ENCODE measurements at places on chromosomes 5 and 9. TPM values are rescaled to one million over a fixed set of nuclear protein-coding genes. Genes with fewer than 3 reads are reported as not detected.
A peak's percentile ranks its signal among the peaks of the same experiment; 100 is the strongest.

DNA sequence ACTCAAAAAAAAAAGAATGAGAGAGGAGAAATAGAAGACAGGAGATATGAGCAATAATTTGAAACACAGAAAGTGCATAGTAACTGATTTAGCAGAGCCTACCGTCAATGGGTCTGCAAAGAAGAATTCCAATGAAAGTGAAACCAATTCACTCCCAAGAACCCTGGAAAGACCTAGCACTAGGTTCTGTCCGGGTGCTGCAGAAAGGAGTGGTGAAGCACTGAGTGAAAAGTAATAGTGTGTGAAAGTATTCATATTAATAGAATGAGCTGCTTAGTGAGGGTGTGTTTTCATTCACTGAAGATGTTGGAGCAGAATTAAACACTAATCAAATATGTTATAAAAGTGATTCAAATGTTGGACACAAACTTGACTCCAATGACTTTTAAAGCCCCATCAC lies 51.3 kb upstream of the SLC30A5 start:
- H3K36me3 ChIP-seq: no peaks in the 10 kb centered on the region
- H3K4me3 ChIP-seq: no peak overlapping the region
- H3K27me3 ChIP-seq: peaks cover 4% of the 10 kb centered on the region
- no peak overlapping the region for H3K27ac ChIP-seq

DNA sequence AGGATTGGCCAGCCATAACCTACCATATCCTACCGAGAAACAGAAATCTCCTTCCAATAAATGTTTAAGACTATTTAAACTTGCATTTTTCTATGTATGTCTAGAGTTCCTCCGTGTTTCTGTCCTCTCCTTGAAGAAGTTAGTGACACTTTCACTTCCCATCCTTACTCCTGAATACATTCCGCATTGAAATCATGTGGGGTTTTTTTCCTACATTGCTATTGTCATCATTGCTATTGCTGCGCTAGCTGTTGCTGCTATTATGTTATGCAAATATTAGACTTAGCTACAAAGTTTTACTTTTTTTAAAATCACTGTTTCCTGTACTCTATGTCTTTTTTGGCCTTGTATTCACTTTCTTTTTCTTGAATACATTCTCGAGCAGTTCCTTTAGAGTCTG lies 83.3 kb upstream of the NEK6 start:
- no peak overlapping the region for H3K4me3 ChIP-seq
- H3K27ac ChIP-seq: no peak overlapping the region
- H3K36me3 ChIP-seq: peaks cover 5% of the 10 kb centered on the region
- H3K4me1 ChIP-seq: no peaks in the 10 kb centered on the region
- peaks cover 35% of the 10 kb centered on the region for H3K27me3 ChIP-seq

DNA sequence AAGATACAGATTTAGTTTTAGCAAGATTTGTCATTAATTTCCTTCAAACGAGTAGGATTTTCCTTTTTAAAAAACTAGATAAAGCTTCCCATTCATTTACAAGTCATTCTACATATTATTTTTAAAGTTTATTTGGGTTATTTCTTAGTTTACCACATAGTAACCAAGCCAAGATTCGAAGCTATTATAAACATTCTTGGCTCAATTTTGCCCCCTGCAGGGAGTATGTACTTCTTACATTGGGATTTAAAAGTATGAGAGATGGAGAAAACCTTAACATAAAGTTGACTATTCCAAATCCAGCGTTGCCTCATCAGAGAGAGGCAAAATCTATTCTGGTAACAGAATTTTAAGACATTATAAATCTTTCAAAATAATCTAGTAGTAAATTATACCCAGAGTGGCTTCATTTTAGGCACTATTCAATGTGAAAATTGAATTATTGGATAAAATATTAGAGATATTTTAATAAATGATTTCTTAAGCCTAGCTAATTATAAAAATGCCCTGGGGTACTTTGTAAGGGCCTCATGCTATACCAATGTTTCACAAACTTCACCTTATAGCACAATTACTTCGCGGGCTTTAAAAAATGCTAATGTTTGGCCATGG lies 39.1 kb downstream of the FBN2 start:
- no peak overlapping the region for H3K4me3 ChIP-seq
- no peak overlapping the region for H3K27ac ChIP-seq
- peaks cover 15% of the 10 kb centered on the region for H3K4me1 ChIP-seq
- H3K36me3 ChIP-seq: peaks cover 23% of the 10 kb centered on the region
- H3K27me3 ChIP-seq: peaks cover 3% of the 10 kb centered on the region
- DNase-seq: peak; percentile 48

Gene OBP2B
- not detected for total RNA-seq

GRCh38 chr9:72984991-72985390 lies 32.1 kb upstream of the ALDH1A1 start:
- no peak for DNase-seq
- no peaks in the 10 kb centered on the region for H3K27me3 ChIP-seq
- H3K4me1 ChIP-seq: peaks cover 80% of the 10 kb centered on the region
- H3K27ac ChIP-seq: peak overlapping the region; percentile 88
- H3K4me3 ChIP-seq: no peak overlapping the region

DNA sequence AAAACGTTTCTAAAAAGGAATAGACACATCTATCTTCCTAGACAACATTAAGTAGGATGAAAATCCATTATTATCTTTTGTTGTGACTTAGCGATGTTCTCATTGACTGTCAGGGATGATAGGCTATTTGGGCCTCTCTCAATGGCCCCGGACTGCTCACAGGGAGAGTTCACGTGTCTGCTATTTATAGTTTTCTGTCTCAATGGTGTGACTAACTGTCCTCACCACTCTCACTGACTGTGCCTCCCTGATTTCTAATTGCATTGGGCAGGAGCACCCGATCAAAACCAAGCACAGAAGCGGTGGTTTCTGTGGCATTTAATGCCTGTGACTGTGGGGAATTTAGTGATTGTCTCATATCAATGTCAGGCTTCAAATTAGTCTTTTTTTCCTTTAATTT lies 286.7 kb upstream of the KLF9 start:
- no peak for DNase-seq
- H3K4me1 ChIP-seq: no peaks in the 10 kb centered on the region
- no peak overlapping the region for H3K4me3 ChIP-seq
- no peak overlapping the region for H3K27ac ChIP-seq

- peaks cover 5% of the 10 kb centered on the region for H3K36me3 ChIP-seq
- H3K27me3 ChIP-seq: no peaks in the 10 kb centered on the region
- H3K4me1 ChIP-seq: peaks cover 49% of the 10 kb centered on the region
Measured at GRCh38 chr5:142015781-142016533, 3.1 kb upstream of the GNPDA1 start.

Gene IRGM
- total RNA-seq: not detected

Gene KLF4
- 3.3 TPM for total RNA-seq

Gene ADAMTSL2
- not detected for total RNA-seq

GRCh38 chr5:133881576-133882388 lies 86.6 kb downstream of the C5orf15 start:
- peaks cover 43% of the 10 kb centered on the region for H3K27me3 ChIP-seq
- no peaks in the 10 kb centered on the region for H3K4me1 ChIP-seq
- no peaks in the 10 kb centered on the region for H3K36me3 ChIP-seq

DNA sequence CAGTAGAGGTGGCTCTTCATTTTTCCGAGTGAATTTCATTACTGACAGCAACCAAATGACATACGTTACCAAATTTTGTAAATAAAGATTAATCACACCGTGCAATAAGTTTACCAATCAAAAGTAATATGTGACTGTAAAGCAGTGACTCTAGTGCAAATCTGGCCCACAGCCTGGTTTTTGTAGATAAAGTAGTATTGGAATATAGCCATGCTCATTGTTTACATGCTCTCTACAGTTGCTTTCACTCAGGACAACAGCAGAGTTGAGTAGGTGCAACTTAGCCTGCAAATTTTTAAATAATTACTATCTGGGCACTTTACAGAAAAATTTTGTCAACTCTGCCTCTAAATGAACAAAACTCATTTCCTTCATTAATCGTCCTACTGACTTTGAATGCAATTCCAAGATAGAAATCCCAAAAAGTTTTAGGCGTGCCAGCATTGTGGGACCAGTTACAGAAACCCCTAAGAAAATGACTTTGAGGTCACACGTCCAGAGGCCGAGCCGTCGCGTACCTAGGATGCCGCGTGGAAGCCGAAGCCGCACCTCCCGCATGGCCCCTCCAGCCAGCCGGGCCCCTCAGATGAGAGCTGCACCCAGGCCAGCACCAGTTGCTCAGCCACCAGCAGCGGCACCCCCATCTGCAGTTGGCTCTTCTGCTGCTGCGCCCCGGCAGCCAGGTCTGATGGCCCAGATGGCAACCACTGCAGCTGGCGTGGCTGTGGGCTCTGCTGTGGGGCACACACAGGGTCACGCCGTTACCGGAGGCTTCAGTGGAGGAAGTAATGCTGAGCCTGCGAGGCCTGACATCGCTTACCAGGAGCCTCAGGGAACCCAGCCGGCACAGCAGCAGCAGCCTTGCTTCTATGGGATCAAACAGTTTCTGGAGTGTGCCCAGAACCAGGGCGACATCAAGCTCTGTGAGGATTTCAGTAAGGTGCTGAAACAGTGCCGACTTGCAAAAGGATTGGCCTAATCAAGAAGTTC lies 180.7 kb upstream of the TLE4 start:
- H3K4me3 ChIP-seq: no peak overlapping the region
- no peaks in the 10 kb centered on the region for H3K27me3 ChIP-seq
- no peak for DNase-seq
- H3K27ac ChIP-seq: no peak overlapping the region
- H3K4me1 ChIP-seq: peaks cover 24% of the 10 kb centered on the region

Gene AFF4
- 81.1 TPM for total RNA-seq

GRCh38 chr5:95727764-95728191 lies 3.4 kb upstream of the RHOBTB3 start:
- H3K4me1 ChIP-seq: peaks cover 81% of the 10 kb centered on the region
- H3K4me3 ChIP-seq: no peak overlapping the region
- H3K27me3 ChIP-seq: peaks cover 2% of the 10 kb centered on the region
- peaks cover 10% of the 10 kb centered on the region for H3K36me3 ChIP-seq
- H3K27ac ChIP-seq: no peak overlapping the region
- DNase-seq: no peak

DNA sequence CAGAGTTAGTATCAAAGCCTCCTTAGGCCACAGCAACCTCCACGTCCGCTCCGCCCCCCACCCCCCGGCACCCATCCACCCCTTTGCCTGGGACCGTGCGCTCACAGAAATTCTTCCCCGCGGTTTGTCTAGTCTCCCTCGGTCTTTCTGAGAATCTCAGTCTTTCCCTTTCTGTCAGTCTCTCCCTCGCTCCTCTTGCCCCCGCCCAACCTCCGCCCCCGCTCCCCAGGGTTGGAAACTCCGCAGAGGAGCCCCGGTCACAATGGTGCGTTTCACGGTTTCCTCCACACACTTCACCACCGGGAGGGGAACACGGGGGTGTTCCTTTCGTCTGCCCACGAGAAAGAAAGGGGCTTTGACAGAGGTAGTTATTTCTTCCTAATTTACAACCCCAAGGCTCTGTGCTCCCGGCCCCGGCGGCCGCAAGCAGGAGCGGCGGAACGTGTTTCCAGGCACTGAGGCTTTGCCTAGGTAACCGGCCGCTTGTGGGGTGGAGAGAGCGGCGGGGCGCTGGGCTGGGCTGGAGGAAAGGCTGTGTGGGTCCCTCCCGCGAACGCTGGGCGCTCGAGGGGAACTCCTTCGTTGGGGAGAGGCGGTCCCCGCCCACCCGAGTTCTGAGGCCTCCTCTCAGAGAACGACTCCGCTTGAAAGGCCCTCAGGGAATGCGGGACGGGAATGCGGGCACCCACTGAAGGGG lies 2.1 kb downstream of the NR4A3 start:
- peaks cover 12% of the 10 kb centered on the region for H3K27me3 ChIP-seq
- peak overlapping the region; percentile 99 for H3K4me3 ChIP-seq
- peaks cover 5% of the 10 kb centered on the region for H3K36me3 ChIP-seq

Gene SELENOP
- total RNA-seq: 0.26 TPM

Gene MAST4
- 6.8 TPM for total RNA-seq

GRCh38 chr5:55860288-55860687 lies 9.1 kb downstream of the IL31RA start:
- H3K27ac ChIP-seq: no peak overlapping the region
- no peaks in the 10 kb centered on the region for H3K27me3 ChIP-seq
- H3K36me3 ChIP-seq: no peaks in the 10 kb centered on the region
- H3K4me3 ChIP-seq: no peak overlapping the region
- DNase-seq: no peak

GRCh38 chr9:68462105-68462775 lies 78.4 kb downstream of the TMEM252 start:
- H3K4me1 ChIP-seq: no peaks in the 10 kb centered on the region
- H3K36me3 ChIP-seq: no peaks in the 10 kb centered on the region
- H3K27me3 ChIP-seq: no peaks in the 10 kb centered on the region
- no peak overlapping the region for H3K27ac ChIP-seq
- DNase-seq: no peak

Gene CKMT2
- total RNA-seq: not detected

GRCh38 chr5:158519433-158520021 lies 580.2 kb downstream of the EBF1 start:
- DNase-seq: no peak
- H3K4me3 ChIP-seq: no peak overlapping the region
- no peak overlapping the region for H3K27ac ChIP-seq
- no peaks in the 10 kb centered on the region for H3K4me1 ChIP-seq
- no peaks in the 10 kb centered on the region for H3K27me3 ChIP-seq

DNA sequence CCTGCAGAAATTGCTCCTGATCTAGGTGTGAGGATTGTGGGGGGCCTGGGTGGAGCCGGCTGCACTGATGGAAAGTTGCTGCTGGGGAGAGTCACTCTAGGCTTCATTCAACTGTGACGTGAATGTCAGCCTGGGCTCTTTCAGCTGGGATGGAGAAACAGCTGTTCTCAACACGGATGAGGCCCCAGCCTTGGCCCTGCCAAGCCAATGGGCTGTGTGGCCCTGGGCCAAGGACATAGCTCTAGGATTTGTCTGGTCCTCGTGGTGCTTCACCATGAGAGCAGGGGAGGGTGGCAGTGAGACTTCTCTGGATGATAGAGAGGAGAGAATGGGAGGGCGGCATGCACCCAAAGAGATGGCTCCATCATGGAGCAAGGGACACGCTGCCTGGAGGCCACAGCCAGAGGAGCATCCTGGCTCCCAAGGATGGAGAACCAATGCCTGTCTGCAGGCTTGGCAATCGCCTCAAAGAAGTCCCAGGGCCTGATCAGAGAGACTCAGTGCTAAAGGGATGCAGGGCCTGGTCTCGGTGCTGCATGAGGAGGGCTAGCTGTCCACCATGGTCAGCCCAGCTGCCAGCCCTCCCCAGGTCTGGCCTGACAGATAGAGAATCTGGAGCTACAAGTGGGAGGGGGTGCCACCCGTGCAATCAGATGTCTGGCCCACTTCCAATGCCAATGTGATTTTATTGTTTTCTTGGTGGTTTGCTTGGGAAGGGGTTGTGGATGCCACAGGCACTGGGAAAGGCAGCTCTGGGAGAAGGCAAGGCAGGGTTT lies 141.0 kb downstream of the GADD45G start:
- no peak overlapping the region for H3K4me3 ChIP-seq
- H3K27me3 ChIP-seq: no peaks in the 10 kb centered on the region
- no peaks in the 10 kb centered on the region for H3K4me1 ChIP-seq
- DNase-seq: no peak
- 0 out of 2 replicates have a peak, but pooled peaks cover 6% of the 10 kb centered on the region for H3K36me3 ChIP-seq

GRCh38 chr5:147552897-147553296 lies 43.0 kb upstream of the DPYSL3 start:
- peaks cover 4% of the 10 kb centered on the region for H3K27me3 ChIP-seq
- peak overlapping the region; percentile 18 for H3K27ac ChIP-seq
- no peaks in the 10 kb centered on the region for H3K36me3 ChIP-seq
- H3K4me1 ChIP-seq: peaks cover 30% of the 10 kb centered on the region

- no peak overlapping the region for H3K4me3 ChIP-seq
- no peaks in the 10 kb centered on the region for H3K27me3 ChIP-seq
- H3K4me1 ChIP-seq: no peaks in the 10 kb centered on the region
- no peak overlapping the region for H3K27ac ChIP-seq
Measured at GRCh38 chr9:73202980-73203379, 51.3 kb downstream of the ANXA1 start.

Gene CDH9
- total RNA-seq: not detected

Measured in HFFc6 (cell line).